Mesothelial cell of epicardium (in vitro differentiated cells): ENCODE measurements at places on chromosomes 7 and 10.

DNA sequence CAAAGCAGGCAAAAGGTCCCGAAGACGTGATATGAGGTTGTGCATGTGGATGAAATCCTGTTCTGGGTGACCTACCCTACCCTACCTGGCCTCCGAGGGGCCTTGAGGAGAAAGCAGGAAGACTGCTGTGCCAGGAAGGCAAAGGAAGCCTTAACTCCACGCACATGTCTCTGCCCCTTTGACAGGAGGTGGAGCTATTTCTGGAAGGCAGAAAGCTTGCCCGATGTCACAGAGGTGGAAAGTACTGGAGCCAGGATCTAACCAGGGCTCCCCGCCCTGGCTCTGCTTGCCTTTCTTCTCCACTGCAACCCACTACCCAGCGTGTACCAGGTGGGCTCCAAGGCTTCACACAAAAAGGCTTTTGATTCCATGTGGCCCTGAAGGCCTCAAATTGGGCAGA is 66.4 kb upstream of the DDC start:
- no peak for DNase-seq

DNA sequence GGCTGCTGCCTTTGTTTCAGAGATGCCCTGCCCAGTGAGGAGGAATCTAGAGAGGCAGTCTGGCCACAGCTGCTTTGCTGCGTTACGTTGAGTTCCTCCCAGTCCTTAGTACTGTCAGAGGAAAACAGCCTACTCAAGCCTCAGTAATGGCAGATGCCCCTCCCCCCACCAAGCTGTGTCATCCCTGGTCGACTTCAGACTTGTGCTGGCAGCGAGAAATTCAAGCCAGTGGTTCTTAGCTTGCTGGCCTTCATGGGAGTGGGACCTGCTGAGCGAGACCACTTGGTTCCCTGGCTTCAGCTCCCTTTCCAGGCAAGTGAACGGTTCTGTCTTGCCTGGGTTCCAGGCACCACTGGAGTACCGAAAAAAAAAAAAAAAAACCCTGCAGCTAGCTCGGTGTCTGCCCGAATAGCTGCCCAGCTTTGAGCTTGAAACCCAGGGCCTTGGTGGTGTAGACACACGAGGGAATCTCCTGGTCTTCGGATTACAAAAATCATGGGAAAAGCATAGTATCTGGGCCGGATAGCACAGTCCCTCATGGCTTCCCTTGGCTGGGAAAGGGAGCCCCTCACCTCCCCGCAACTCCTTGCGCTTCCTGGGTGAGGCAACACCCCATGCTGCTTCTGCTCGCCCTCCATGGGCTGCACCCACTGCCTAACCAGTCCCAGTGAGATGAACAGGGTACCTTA is 9.1 kb downstream of the SDHAF3 start:
- DNase-seq: no peak

GRCh38 chr10:62760401-62760800 is 44.1 kb upstream of the ADO start:
- no peak for DNase-seq

DNA sequence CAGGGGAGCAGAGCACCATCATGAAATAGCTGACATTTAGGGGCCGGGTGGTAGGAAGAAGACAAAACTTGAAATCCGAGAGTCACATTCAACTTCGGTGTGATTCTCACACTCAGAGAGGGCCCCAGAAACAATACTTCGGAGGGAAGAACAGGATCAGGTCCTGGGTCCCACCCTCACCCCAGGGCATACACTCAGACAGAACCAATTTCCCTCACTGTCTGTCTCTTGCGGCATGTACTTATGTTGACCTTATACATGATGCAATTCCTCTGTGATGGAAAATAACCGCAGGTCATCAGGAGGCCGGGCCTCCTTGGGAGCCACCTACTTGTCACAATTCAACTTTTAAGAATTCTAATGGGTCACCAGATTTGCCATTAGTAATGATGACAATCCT is 26.3 kb upstream of the HMX3 start:
- DNase-seq: no peak

DNA sequence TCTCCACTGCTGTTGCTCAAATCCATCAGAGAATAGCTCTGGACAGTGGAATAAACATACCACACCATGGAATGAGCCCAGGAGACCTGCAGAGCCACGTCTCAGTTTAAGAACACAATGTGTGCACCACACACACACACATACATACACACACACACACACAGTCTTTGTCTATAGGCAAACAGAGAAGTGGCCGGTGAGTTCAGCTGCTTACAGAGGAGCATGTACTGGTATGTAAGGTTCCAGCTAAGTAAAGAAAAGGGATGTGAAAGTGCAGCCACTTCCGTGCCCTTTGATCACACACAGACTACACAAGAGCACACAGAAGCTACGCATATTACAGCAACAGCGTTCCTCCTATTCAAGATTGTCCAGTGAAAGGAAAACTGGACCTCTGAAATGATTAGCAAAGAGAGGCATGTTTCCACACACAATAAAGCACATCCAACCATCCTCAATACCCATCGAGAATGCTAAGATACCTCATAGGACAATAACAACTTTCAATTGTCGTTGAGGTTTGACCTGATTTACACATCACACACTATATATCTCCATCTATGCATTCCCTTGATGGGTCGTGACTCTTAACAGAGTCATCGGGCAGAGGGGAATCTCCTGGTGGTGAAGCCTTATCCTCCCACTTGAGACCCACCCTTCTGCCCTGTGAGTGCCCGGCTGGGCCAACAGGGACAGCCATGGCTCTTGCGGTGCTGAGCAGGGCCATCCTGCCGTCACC is 23.6 kb downstream of the SLC35B4 start:
- no peak for DNase-seq
